ENCODE measurements at places on chromosomes 6 and 20.

DNA sequence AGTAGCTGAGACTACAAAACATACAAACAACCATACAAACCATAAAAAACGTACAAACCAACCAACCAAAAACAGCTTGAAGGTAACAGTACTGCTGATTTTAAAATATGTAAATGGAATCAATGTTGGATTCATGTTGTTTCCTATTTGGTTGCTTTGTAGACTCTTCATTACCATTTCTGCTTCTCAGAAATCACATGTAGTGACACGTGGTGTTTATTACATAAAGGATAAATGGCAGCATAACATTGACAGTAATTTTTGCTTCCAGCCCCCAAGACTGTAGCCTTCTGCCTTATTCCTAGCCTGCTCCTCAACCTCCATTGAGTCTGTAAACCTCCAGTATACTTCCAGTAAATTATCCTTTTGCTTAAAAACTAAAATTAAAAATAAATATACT, 73.3 kb downstream of the KLHL32 start:
- no peak for DNase-seq

DNA sequence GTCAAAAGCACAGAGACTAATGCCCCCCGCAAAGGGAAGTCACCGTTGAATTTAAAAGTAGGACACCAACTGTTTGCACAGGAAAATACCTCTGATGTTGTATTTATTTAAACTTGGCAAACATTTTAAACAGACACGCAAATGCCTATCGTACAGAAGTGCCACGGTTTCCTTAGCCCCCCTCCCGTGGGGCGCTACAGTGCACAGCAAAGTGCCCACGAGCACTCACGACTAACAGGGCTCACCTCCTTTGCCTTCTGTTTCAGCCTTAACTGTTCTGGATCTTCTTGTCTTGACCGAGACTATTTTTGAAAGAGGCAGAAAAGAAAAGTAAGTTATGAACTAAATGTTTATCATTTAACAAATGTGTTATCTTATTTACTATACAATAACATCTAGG, 67.8 kb downstream of the TAF4 start:
- no peak for DNase-seq

DNA sequence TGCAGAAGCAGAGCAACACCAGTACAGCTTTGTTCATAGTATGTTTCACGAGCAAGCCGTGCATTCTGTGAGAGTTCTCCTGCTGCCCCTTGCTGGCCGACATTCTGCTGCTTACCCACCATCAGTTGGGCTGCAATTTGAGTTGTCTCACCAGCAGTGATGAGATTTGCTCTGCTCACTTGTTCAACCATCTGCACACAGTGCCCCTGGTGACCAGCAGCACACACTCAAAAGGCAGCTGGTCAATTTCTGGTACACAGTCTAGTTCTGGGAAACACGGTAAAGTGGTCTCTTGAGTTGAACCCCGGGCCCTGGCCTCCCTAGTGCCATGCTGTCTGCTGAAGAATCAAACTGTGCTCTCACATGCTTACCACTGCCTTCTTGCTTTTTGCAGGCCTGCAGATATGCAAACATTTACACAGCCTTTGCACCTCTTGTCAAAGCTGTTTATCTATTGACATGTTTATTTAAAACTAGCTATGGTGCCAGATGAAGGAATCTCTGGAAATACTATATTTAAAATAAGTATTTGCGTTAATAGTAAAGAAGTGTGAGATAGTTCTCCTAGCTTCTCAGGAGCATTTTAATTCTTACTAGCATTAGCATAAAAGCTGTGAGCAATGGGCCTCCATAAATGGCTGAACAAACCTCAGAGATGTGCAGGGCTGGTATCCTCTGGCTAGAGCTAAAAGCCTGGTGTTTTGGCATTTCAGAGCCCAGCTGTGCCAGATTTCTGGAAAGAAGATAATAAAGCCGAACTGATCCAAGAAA, 234.3 kb downstream of the ARHGAP18 start:
- no peak for DNase-seq

GRCh38 chr6:166223079-166223478, 55.4 kb upstream of the TBXT start:
- DNase-seq, result no peak

- DNase-seq, result no peak
These were observed 116.0 kb upstream of the CITED2 start for GRCh38 chr6:139490482-139490881.

GRCh38 chr20:45672765-45673164, 2.7 kb upstream of the WFDC11 start:
- DNase-seq, result no peak

DNA sequence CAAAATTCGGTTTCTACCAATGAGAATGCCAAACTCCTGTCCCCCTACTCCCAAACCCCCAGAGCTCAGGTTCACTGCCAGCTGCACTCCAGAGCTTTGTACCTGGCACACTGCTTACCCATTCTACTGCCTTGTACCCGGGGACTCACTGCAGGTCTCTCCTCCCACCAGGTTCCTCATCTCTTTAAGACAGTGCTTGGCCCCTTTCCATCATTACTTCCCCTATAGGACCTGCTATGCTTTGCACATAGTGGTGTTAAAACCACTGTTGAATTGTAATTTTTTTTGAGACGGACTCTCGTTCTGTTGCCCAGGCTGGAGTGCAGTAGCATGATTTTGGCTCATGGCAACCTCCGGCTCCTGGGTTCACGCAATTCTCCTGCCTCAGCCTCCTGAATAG, 25.9 kb downstream of the LYRM4 start:
- no peak for DNase-seq

DNA sequence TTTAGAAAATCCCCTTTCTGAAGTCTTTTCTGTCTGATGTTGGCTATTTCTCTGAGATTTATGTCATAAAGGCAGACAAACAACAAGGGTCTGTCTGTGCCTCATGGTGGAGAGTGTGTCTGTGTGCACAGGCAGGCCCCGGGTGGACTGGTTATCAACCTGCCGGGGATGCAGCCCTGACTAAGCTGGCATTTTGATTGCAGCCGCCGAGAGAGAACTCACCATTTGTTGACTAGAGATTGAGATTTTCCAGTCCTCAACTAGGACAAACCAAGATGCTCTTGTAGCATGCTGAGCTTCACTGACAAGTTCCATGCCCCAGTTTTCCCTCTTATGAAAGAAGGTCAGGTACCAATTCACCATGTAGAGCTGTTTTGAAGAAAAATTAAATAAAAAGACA, 363.6 kb upstream of the CNR1 start:
- no peak for DNase-seq

- DNase-seq, result no peak
These were observed 40.9 kb downstream of the CDH22 start for GRCh38 chr20:46267108-46268105.

DNA sequence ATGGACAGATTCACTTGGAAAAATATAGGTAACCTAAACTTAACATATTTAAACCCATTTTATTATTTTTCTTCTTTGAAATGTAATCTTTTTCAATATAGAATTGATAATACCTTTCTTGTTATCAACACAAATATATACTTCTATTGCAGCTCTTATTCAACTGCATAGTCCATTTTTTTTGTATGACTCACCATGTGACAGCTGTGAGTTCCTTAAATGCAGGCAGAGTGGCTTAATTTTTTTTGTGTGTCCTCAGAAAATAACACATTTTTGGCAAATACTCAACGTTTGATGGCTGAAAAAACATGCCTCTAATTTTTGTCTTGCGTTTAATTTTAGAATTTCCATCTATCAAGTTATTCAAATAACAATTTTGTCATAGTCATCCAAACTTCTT, 454.8 kb downstream of the PHF3 start:
- no peak for DNase-seq

- DNase-seq, result no peak
These were observed 51.5 kb upstream of the ADTRP start for GRCh38 chr6:11830105-11830504.

DNA sequence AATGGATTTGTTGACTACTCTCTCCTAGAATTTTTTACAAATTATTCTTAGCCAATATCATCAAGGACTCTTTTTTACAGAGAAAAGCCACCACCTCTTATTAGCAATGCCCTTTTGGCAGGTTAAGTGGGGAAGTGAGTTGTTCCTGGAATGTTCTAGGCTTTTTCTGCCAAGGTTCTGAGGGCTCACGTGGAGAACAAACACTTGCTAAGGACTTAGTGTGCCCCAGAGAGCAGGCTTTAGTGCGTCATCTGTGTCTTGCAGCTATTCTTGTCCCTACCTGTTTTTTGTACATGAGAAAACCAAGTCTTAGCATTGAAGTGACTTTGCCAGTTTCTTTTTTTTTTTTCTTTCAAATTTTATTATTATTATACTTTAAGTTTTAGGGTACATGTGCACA, 33.5 kb downstream of the CFAP61 start:
- no peak for DNase-seq

- no peak for DNase-seq
These were observed 255.5 kb downstream of the KIF16B start for GRCh38 chr20:16317445-16318362.

DNA sequence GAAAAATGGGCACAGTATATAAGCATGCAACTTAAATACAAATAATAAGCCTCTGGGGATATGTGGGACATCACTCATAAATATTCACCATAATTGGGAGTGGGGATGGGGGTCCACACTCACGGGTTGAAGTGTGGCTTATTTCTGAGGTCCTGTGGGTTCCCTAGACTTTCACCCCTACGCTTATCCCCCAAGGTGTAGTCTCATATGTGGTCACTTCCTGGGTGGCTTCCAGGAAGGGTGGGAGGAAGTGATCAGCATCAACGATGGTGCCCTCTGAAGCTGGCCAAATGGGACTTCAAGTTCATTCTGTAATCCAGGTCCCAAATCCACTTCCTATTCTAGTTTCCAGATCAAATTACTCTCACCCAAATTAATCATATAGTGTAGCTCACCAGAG, 59.5 kb downstream of the GNAS start:
- no peak for DNase-seq

DNA sequence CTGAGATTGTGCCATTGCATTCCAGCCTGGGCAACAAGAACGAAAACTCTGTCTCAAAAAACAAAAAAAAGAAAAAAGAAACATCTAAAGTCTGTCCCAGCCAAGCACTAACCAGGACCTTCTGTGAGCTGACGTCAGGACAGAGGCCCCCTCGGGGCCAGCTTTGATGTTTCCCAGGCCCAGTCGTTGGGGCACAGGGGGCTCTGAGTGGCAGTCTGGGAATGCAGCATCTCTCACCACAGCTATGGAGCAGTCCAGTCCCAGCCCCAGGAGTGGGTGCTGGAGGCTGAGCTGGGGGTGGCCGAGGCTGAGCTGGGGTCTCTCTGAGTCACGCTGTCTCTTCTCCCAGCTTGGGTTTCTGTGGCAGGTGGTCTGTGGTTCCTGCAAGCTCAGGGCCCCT, 46.0 kb upstream of the SRF start:
- no peak for DNase-seq

DNA sequence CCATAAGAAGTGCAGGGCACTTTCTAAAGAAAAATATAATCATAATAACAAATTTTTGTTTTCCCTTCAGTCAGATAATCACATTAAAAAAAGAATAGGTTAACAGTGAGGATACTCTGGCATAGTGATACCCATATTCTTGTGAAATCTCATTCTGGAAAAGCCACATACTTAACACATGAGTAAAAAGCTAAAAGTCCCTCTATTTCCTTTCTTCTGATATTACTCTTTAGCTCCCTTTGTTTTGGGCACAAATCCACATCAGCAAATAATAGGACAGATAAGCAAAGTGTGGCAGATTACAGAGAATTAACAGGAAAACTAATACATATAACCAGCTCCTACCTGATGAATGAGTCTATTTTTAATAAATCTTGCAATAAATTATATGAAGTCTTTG, 15.8 kb downstream of the SHPRH start:
- no peak for DNase-seq

DNA sequence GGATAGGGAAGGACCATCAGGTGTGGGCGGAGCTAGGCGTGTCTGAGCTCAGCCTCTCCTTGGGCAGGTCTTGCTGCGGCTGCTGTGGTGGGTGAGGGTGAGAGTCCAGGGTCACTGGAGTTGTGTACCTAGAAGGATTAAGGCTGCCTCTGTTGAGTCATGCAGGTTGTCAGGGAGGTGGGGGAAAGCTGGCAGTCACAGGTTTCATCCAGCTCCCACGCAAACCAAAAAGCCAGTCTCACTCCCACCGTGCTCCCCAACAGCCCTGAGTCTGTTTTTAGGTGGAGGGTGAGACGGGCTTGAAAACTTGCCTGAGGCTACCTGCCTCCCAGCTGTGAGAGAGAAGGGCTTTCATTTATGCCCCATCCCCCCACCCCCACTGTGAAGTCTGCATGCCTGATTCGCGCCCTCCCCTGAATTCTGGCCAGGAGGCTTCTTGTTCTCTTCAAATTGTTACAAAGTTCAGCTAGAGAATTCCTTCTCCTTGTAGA, 161.5 kb downstream of the MYLK4 start:
- DNase-seq, result no peak

DNA sequence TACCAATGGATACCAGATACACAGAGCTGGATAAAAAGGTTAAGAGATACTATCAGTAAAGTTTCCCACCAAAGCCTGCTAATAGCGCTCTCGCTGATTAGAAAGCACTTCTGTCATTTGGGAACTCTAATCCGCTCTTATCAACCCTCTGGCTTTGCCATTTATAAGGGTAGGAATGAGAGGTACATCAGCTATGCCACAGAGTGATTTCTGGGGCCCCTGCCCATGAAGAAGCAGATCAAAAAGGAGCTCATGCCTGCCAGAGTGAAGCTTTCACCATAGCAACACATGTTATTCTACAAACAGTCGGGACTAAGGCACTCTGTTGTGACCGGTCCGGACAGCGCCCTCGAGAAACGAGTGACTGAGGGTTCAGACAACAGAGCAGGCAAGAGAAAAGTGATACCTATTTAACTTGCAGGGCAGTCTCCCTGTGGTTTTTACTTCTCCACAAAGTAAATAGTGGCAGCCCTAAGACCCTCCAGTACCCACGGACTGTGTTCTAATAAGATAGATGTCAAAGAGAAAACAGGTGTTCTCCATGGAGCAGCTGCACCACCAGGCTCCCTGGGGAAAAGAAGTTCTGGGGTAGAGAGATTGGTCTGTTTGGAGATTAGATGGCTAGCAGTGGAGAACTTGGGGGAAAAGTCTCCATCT, 5.6 kb downstream of the TRAM2 start:
- DNase-seq, result no peak

DNA sequence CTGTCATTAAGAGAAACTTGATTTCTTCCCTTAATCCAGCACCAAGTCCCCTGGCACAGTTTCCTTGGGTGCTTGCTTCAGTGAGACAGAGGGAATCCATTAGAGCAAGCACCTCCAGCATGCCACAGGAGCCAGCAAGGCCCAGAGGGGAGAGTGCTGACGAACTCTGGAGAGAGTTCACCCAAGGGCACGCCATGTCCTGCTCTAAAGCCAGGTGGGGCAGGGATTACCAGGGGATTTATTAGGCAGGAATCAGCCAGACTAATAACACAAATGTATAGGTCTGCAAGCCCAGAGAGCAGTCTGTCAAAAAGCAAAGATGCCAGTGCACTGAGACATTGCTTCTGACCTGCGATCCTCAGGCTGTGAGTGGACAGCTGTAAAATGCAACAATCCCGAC, 155.4 kb upstream of the SYNDIG1 start:
- no peak for DNase-seq
